ENCODE measurements at places on chromosomes 16 and 17.

DNA sequence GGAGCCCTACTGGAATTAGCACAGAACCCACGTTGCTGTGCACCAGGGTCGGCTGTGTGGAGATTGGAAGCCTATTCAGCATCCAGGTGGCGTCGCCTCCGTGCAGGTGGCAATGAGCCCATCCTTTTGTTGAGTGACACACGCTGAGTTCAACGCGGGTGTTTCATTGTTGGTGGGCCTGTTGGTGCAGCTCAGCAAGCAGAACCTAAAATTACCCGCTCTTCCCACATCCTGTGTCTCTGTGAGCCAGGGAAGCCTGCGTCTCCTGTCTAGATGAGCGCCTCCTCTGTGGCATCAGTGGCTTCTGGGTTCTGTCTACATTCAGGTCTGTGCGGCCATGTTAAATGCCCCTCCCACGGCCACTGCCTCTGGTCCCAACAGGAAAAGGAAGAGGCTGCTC lies 14.5 kb downstream of the CD2BP2 start:
- DNase-seq: no peak

DNA sequence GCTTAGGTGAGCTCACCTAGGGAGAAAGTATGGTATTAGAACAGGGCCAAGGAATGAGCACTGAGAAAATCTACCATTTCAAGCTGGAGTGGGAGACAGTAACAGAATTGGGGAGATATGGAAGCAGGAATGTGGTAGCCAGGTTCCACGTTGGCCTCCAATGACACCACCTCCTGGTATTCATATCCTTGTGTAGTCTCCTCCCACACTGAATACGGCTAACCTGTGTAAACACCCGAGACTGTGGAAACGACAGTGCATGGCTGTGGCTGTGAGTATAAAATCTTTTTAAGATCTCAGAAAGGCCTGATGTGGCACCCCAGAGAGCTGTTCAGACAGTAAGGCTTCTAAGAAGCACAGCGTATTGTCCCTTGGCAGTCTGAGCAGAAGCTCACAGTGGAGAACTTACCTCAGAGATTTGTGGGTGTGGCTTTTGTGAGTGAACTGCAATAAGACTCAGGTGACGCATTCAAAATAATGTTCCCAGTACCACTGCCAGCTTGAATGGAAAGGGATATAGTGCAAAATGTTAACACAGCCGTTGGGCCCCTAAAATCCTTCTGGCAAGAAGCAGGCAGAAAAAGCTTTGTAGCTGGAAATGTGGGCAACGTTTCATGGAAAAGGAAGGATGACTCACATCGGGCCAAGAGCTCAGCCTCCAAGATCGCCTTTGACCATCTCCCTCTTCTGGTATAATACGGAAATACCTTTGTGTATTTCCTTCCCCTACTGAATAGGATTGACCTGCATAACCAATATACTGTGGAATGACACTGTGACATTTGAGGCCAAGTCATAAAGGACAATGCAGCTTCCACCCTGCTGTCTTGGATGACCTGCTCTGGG lies 14.4 kb downstream of the SDR42E1 start:
- no peak for DNase-seq

DNA sequence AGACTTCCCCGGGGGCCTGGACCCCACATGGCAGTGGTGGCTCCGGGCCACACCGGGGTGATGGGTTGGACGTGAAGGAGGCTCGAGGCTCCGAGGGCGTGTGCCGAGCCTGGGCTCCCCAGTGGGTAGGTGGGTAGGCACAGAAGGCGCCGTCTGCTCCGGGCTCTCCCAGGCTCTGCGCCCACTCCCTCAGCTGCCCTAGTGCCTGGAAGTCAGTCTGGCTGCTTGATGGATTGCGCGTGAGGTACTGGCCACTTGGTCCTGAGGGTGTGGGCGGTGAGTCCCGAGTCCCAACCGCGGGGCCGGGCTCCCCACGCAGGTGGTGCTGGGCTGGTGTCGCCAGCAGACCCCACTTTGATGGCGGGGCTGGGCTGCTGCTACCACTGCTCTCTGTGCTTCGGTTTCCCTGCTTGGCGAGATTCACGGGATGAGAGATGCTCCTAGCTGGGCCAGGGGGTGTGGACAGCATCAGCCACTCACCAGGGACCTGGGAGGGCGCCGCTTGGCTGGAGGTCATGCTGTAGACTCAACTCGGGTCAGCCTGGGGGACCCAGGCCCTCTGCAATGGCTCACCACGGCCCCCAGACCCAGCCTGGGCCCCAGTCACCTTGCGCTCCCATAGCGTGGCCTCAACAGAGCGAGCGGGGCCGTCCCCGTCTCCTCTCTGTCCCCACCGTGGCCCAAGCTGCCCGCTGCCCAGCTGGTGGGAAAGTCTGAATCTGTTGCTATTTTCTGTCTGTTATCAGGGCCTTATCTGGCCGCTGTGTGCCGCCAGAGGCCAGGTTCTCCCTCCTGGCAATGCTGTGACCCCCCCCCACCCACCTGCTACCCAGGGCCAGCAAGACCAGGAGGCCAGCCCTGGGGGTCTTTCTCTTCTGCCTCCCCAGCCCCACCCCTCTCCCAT lies 26.1 kb downstream of the ZFPM1 start:
- DNase-seq: no peak

DNA sequence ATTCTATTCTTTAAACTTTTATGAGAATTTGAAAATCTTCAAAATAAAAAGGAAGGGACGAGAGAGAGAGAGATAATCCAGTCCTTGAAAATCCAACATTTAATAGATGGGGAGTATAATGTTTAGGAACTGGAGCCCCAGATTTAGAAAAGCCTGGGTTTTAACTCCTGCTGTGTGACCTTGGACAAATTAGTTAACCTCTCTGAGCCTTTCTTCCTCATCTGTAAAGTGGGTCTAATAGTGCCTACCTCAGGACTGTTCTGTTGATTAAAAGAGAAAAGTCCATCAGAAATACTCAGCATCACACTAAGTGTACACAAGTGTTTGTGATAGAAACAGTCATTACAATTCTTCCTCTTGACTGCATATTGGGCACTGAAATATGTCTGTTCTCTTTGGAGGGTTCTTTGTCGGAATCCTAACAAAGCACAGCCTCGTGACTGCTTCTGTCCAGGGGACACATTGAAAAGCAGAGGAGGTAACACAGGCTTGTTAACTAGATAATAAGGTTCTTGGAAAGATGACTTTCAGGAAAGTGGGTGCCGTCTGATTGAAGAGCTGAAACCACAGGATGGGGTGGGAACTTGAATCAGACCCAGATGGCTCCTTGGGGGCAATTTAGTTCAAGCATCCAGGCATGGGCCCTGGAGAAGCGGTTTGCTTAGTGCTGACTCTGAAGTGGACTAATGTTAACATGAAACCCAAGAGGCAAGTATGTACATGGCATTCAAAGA lies 128.2 kb downstream of the CLEC16A start:
- no peak for DNase-seq

DNA sequence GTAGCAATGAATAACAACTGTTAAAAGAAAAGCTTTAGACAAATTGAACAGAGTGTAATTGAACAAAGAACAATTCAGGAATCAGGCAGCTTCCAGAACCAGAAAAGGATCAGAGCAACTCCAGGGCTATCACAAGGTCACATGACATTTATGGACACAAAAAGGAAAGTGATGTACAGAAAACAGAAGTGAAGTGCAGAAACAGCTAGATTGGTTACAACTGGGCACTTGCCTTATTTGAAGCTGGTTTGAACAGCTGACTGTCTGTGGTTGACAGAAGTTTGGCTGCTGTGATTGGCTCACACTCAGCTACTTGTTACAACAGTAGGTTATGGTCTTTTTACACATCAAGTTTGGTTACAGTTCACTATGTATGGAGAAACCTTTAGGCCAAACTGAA lies 14.8 kb downstream of the EFCAB5 start:
- DNase-seq: no peak

DNA sequence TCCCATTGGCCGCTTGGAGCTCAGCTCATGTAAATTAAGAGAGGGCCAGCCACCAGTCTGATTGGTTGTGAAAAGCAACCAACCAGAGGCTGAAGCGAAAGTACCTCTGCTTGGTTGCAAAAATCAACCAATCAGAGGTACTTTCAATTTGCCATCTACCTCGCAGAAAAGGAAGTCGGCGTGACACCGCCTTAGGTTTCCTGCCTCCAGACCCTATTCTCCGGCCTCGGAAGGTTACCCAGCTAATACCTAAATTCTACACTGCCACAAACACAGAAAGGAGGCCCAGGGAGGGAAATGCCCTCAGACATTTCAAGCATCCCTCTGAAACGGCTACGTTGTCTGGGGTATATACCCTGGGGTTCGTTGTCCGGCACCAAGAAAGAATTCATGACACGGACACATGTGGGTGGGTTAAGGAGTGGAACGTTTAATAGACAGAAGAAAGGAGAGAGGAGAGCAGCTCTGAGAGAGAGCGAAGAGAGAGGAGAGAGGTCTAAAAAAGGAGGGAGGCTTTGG lies 481.3 kb downstream of the TMEM114 start:
- DNase-seq: no peak

Measured in trophoblast cell (in vitro differentiated cells and primary cell).